ENCODE measurements at places on chromosomes 6 and 20.

- DNase-seq: no peak
Observed at GRCh38 chr6:92023410-92023966, 1395.9 kb downstream of the EPHA7 start.

- no peak for DNase-seq
Observed at GRCh38 chr6:109306733-109307132, 75.5 kb downstream of the CD164 start.

- DNase-seq: no peak
Observed at GRCh38 chr6:128316258-128316929, 204.0 kb downstream of the PTPRK start.

DNA sequence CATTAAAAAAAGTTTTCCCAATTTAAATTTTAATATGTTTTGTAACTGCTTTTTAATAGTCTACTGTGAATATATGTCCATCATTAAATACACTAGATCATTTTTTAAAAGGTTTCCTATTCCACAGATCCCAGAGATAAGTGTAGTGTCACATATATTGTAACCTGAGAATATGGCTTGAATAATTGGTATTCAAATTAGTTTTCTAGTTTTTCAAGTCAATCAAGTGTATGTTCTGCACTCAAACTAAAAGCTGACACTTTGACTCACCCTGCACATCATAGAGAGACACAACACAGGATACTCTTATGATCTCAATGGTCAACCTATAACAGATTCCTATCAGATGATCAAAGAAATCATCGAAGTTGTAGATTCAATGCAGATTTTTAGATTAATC lies 49.1 kb downstream of the ZHX3 start:
- no peak for DNase-seq

DNA sequence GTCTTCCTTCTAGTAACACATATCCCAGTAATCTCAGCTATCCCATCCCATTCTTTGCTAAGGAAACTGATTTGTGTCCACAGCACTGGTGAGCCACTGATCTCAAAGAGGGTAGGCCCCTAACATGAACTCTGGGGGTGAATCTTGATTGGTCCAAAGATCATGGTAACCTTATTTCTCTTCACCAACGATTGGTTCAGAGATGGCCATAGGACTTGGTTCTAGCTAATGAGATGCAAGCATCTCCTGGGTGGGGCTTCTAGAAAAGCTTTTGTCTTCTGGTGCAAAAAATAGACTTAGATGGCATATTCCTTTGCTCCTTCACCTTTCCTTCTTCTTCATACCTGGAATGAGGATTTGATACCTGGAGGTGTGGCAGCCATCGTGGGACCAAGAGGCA lies 43.8 kb upstream of the SIRPA start:
- no peak for DNase-seq

DNA sequence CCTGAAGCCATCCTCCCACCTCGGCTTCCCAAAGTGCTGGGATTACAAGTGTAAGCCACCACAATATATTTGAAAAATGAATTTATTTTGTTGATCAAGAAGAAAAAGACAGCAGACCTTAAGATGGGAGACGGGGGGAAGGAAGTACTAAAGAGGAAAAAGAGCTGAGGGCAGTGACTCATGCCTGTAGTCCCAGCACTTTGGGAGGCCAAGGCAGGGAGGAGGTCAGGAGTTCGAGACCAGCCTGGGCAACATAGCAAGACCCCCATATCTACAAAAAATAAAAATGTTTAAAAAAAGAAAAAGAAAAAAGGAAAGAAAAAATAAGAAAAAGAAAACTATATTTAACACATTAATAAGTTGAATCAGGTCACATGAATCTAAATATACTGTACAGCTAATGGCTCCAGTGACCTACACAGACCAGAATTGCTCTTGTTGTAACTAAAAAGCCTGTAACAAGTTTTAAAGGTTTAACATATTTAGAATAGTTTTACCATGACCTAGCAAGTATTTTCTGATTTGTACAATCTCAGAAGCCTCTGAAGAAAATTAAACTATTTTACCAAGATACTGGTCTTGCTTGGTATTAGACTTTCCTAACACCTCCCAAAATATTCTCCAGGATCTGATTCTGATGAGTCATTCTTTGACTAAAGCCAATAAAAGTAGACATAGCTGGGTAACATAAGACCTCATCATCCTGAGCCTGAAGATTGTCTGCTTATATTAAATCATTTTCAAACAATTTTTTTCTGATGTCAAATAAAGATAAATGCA lies 4.3 kb upstream of the AKIRIN2 start:
- no peak for DNase-seq
